ENCODE measurements at places on chromosomes 1 and 21.

DNA sequence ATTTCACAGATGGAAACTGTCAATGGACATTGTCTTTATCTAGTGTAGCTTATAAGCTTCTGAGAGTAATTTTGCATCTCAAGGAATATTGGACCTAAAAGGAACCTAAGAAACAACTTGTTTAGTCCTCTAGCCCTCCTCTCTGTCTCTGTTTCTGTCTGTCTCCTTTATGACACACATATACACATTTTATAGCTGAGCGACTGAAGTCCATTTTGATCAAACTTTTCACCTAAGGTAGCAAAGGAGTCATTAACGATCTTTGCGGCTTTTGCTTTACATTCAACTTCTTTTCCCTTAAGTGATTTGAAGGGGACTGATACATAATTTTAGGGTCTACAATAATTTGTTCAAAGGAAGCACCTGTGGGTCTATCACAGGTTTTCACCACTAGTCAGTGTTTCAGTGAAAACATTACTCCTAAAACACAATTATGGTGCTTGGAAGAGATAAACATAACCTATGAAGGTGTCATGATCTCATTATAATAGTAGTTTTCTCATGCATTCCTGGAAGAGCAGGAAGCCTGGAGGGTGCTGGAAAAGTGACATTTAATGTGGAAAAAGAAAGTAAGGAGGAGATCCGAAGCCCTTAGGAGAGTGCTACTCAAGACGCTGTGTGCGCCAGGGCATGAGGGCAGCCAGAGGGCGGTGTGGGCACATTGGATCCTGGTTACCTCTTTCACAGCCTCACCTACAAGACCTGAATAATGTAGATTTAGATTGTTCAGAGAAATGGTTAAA, 248.6 kb downstream of the DNM3 start:
- peak; percentile 37 for DNase-seq

- DNase-seq, result no peak
Observed at GRCh38 chr1:3115275-3116149, 46.5 kb downstream of the PRDM16 start.

DNA sequence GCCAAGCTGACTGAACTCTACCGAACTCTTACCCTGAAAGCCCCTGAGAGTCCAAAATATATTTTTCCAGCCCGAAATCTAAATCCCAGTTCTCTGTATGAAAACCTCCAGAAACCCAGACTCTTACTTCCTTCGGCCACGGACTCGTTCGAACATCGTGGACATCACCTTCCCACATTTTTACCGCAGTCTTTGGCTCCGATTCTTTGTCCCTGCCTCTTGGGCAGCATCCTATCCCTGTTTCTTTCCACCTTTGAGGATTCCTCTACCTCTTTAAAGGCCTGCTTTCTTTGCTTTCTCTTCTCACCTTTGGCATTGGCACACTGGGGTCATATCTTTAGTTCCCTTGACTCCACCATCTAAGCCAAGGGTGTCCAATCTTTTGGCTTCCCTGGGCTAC, 932 bp upstream of the USP24 start:
- no peak for DNase-seq

- DNase-seq, result no peak
Observed at GRCh38 chr1:75632350-75632949, 21.5 kb upstream of the SLC44A5 start.

- DNase-seq, result no peak
Observed at GRCh38 chr1:204255966-204256365, 42.2 kb upstream of the GOLT1A start.

DNA sequence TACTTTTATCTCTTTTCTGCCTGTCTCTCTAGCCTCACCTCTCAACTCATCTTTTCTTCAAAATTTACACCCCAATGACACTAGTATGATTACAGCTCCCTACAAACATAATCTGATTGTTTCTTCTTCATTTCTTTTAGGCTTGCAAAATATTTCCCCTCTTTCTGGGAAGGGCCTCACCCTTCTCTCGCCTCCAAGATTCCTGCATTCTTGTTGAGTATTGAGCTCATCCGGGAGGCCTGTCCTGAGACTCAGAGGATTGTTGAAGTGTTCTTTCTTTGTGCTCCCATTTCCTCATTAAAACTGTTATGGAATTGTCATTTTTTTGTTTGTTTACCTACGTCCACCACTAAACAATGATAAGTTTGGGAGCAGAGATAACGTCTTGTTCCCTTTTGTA, 99.1 kb upstream of the CHRM3 start:
- no peak for DNase-seq

DNA sequence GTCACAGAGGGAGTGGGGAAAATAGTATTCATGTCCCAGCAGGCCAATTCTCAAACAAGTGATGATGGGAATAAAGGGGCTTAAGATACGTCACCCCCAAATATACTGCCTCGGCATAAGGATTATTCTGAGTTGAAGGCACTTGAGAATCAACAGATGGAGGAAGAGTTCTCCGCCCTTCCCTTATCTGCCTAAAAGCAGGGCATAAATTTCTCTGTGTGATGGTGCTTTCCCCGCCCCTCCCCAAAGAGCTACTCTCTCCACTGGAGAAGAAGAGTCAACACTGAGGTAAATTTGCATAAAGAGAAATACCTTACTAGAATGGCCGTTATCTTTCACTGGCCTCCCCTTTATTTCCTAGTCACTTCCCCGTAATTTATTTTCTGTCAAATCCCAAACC, 18.7 kb downstream of the BECN2 start:
- no peak for DNase-seq

- no peak for DNase-seq
Observed at GRCh38 chr1:111649648-111650047, 30.1 kb downstream of the RAP1A start.

GRCh38 chr1:3773572-3774275, 1.2 kb downstream of the SMIM1 start:
- DNase-seq, result no peak

- DNase-seq, result no peak
Observed at GRCh38 chr21:36646645-36647044, 52.3 kb upstream of the SIM2 start.

DNA sequence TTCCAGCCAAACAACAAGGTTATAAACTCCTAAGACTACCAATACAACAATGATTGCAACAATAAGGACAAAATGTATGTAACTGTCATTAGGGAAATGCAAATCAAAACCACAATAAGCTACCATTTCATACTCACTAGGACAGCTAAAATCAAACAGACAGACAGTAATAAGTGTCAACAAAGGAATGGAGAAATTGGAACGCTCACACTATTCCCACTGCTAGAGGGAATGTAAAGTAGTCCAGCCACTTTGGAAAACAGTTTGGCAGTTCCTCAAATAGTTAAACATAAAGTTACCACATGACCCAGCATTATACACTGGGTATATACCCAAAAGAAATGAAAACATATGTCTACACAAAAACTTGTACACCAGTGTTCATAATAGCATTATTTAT, 9.3 kb downstream of the PRKAB2 start:
- no peak for DNase-seq

DNA sequence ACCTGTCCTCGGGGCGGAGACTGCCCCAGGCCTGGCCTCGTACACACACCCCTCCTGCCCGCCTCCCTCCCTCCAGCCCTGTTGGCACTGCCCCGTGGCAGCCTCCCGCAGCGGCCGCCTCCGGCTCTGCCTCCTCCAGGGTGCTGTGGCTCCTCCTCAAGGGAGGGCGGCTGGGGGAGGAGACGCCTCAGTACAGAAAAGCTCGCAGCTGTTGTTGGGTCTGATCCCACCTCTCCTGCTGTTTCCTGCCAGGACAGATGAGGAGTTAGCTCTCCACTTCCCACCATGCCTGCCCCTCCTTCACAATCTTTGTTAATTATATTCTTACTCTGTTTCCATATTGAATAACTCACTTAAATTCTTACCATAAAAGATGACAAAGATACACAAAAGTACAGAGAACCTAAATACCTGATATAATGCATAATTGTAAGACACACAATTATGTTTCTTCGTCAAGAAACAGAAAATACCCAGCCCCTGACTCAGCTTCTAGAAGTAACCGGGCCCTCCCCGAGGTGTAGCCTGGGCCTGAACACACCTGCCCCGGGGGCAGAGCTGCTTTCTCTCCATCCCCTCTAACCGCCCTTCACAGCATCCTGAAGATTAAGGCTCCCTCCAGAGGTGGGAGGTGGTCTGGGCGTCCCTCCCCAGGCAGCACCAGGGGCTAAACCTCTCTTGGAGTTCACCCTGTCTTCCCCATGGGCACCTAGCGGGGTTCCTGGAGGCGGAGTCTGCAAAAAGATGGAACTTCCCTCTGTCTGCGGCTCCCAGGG, 30.6 kb upstream of the COL6A1 start:
- no peak for DNase-seq

GRCh38 chr1:202058001-202058908, 47.9 kb downstream of the ELF3 start:
- no peak for DNase-seq

DNA sequence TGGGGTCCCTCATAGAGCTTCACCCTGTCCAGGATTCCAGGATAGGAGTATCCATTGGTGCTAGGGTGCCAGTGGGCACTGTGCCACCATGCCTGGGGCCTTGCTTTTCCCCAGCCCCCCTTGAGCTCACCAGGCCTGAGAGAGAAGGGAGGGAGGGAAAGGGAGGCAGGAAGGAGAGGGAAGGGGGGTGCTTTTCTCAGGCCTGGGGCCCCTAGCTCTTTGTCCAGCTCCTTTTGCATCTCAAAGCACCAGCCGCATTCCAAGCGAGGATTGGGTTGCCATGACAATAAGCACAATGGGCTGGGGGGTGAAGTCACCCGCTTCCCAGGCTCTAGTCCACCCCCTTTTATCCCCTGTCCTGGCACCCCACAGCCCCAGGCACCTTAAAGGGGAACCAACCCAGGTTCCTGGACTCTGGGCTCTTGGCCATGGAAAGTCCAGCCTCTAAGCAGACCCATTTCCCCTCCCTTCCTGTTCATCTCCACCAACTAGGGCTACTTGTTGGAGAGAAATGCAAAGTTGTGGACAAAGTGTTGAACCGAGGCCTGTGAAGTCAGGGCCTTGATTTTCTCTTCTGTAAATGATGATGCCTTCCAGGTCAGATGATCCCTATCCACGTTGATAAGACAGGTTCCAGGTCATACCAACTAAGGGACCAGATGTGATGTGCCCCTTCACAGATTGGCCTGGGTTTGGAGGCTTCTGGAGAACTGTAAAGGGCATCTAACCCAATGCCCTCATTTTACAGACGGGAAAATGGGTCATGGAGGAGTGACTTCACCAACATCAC, 11.4 kb downstream of the THBS3 start:
- DNase-seq, result no peak

GRCh38 chr1:16348414-16349182, 3.7 kb downstream of the FBXO42 start:
- DNase-seq, result no peak

GRCh38 chr21:31424058-31424457, 80.0 kb upstream of the TIAM1 start:
- DNase-seq, result no peak

- DNase-seq, result no peak
Observed at GRCh38 chr1:246113555-246114095, 393.5 kb downstream of the SMYD3 start.

- peak; percentile 40 for DNase-seq
Observed at GRCh38 chr1:156860628-156861423, at the start of gene NTRK1. NTRK1 (plus strand) TSS chr1:156860865; CDS start chr1:156860935, 70 bp downstream.

- no peak for DNase-seq
Observed at GRCh38 chr1:30405081-30405480, 318.3 kb downstream of the MATN1 start.

GRCh38 chr1:200862713-200863415, 9.9 kb upstream of the GPR25 start:
- no peak for DNase-seq

GRCh38 chr1:17768651-17769241, 13.6 kb downstream of the ACTL8 start:
- DNase-seq, result no peak

DNA sequence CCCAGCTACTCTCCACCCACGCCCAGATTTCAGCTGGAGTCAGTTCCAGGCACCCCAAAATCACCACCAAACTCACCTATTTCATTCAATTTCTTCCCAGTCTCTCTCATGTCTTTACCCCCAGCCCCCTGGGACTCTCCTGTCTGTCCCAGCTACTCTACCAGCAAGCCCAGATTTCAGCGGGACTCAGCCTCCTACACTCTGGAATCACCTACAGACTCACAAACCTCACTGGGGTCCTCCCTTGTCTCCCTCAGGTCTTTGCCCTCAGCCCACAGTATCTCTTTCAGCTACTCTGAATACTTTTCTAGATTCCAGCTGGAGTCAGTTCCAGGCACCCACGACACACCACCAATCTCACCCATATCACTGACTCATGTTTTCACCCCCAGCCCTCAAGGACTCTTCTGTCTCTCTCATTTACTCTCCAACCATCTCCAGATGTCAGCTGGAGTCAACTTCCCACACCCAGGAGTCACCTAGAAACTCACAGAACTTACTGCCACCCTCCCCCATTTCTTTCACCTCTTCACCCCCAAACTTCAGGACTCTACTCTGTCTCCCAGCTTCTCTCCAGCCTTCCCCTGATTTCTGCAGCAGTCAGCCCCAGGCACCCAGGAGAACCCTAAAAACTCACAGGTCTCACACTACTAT, 1529.3 kb upstream of the TPTE start:
- no peak for DNase-seq

DNA sequence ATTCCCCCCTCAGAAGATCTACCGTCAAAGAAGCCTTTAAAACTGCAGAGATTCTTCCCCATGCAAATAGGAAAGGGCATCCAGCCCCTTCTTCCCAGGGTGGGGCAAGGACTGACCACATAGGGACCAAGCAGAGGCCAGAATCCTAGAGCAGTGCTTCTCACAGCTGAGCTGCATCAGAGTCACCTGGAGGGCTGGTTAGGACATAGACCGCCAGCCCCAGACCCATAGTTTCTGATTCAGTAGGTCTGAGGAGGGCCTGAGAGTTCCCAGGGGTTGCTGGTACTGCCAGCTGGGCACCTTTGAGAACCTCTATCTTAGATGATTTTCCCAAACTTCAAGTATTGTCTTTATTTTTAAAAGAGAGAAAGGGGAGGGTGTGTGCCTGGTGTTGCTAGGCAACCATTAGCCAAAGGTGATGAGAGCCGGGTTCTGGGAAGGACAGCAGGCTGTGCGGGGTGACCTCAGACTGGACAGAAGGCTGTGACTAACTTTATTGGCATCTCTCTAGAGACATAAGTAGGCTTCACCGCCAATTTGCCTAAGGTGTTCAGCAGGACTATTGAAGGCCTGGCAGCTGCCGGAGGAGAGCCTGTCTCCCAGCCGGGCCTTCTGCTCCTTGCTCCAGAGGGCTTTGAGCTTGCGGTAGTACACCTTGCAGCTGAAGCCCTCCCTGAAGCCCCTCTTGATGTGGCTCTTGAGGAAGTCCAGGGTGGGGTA, 3.0 kb downstream of the SPATA46 start:
- DNase-seq, result no peak

- DNase-seq, result no peak
Observed at GRCh38 chr1:96772972-96773371, 51.4 kb downstream of the PTBP2 start.

DNA sequence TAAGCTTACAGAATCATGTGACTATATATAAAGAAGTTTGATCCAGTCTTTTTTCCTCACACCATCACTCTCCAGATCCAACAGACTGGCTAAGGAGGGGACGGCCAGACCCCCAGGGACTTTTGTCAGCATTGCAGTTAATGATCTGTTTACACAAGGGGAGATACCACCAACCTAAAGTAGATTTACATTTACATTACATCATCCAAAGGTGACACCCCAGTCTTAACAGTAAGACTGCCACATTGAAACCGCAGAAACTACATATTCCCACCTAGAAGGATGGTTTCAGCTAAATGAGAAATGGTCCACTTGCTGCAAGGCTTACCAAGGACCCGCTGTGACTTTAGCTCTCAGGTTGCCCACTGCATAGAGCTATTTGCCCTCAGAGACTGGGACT, 3.4 kb downstream of the RCAN1 start:
- DNase-seq, result no peak

- no peak for DNase-seq
Observed at GRCh38 chr1:71193153-71193552, 112.3 kb upstream of the ZRANB2 start.
